ENCODE measurements at places on chromosomes 3 and 15.

DNA sequence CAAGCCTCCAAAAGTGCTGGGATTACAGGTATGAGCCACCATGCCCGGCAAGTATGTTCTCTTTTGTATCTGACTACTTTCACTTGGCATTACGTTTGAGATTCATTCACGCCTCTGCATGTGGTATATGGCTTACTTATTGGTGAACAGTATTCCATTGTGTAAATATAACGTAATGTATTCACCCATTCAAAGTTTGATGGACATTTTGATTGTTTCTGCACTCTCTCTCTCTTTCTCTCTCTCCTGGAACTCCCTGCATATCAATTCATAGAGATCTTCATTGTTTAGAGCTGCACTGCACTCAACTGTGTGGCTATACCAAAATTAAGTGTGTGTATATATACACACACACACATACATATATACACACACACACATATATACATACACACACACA lies 30.4 kb downstream of the SPPL2A start:
- no peak for DNase-seq

- no peak for DNase-seq
Measured at GRCh38 chr15:72044956-72045355, 73.0 kb downstream of the MYO9A start.

DNA sequence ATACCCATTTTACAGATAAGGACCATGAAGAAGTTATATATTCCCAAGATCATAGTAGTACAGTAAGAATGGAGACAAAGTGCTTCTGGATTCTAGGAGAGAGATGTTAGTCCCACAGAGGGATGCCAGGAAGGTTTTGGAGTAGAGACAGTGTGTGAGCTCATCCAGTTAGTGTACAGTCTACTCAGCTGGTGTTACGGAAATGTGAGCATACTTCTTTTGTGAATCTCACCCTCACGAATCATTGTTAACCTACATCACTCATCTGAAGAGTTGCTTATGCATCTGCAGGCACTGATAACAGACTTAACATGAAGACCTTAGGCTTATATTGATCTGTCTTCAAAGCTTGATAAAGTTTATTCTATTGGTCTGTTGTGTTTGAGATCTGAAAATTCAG lies 106.6 kb upstream of the PTPRG start:
- DNase-seq: no peak

DNA sequence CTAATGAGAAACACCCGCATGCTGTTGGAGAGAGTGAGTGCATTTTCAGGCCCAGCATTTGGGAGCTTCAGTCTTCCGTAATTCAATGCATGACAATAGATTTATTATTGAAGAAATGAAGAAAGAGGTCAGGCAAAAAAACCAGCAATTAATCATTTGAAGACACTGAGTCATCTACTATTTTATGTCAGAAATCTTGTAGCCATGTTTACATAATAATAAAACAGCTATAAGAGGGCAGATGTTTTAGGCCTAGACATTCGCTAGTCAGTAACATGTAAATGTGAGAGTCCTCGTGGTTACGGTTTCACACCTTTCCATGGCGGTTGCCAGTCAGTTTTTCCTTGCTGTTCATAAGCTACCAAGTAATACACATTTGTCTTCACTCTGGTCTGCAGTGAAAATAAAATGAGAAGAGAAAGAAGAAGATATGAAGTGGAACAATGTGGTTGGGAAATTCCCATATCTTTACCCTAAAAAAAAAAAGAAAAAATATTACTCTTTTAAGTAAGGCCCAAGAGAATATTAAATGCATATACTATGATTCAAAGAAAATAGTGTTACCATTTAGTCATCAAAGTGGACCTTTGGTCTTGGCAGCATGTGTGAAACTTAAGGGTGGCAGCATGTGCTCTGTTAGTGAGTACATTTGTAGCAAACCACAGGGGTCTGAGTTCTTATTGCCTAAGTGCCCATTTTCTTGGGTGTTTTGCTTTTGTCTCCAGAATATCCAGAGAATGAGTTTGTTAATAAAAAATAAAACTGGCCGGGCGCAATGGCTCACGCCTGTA lies 140.5 kb upstream of the TBL1XR1 start:
- no peak for DNase-seq

DNA sequence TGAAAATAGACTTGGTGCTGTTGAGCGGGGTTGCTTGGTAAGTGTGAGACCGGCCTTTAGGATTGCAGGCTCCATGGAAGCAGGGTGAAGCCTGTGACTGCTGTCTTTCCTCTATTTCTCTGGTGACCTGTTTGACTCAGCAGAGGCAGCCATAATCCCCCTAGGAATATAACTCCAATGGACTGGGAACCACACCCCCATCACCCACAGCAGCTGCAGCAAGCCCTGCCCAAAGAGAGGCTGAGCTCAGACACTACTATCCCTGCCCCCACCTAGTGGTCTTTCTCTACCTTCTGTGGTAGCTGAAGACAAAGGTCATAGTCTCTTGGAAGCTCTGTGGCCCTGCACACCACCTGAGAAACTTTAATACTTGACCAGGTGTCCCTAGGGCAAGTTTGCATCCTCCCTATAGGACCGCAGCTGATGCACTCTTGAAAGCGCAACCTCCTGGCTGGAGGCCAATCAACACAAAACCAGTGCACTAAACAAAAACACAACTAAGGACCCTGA lies 133.6 kb upstream of the MRPL3 start:
- DNase-seq: no peak

DNA sequence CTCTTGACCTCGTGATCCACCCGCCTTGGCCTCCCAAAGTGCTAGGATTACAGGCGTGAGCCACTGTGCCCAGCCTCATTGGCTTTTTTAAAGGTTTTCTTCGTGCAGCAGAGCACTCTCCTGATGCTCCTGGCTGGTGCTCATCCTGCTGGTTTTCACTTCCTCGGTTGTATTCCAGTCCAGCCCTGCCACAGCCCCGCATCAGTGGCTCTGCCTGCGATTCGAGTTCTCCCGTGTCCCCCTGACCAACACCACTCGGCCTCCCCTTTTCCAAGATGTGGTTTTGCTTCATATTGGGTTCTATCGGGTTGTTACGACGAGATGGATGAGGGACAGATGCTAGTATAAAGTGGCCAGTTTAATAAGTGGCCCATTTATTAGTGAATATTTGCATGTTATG lies 27.8 kb downstream of the EFCC1 start:
- DNase-seq: no peak

DNA sequence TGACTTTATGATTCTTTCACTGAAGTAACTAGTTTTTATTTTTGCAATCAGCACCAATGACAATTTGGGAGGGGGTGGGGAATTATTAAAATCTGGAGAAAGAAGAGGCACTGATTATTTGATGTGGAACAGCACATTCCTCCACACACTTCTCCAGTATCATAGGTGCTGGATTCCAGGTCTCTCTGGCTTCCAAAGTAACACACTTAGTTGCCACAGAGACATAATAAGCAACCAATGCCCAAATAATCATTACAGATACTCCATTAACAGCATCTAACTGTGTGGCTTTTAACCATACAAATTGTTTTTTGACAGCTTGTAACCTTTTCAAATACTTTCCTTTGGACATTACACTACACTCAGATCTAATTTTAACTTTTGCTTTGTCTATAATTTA lies 131.0 kb upstream of the CDIN1 start:
- no peak for DNase-seq

GRCh38 chr3:57729334-57730045 lies 26.6 kb upstream of the SLMAP start:
- no peak for DNase-seq

GRCh38 chr15:76953913-76954312 lies 22.4 kb downstream of the RCN2 start:
- DNase-seq: no peak

DNA sequence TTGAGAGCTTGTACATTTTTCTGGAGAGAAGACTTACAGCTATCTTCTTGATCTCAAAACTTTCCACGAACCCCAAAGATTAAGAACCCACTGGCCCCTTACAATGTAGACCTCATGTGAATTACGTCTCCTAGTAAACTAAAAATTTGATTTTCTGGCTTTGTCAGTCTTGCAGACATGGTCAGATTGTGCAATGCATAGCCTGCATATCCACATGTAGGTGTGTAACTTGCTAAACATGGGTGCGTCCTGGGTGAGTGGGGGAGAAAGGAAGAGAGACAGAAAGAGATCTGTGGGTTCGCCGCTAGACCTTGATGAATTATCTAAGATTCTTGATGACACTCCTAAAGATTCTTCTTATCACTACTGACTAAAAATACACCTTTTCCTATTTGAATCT lies 561.2 kb upstream of the MDFIC2 start:
- no peak for DNase-seq

DNA sequence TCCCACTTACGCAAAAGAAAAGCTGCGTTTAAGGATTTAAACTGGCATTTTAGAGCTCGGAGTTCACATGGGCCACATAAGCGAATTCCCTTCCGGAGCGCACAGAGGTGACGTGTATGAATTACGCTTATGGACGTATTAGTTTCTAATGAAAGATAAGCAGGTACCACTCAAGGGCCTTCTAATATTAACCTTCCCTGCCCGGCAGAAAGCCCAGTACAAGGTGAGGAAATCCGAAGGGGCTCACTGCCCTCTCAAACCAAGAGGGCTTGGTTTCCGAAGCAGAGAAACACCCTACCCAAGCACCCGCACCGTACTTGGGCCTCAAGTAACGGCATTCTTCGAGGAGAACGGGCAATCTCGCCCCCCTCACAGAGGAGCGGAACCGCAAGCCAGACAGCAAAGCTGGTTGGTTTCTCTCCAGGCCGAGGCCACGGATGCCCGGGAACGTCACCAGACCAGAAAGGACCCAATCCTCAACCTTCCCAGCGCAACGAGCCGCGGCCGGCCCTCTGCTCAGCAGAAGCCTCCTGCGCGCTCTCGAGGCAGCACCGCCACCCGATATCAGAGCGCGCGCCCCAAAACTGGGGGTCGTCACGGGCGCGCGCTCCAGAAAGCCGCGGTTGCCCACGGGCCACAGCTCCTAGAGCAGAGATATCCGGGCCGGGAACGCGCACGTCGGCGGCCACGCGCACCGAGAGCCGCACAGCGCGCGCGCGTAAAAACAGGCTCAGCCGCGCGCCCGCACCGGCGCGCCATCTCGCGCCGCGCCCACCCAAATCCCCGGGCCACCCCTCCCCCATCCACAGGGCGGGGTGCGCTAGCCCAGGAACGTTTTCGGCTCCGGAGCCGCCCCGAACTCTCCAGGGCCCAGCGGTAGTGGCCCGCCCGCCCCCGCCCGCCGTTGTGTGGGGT lies 676 bp downstream of the QRICH1 start:
- DNase-seq: peak; percentile 95

DNA sequence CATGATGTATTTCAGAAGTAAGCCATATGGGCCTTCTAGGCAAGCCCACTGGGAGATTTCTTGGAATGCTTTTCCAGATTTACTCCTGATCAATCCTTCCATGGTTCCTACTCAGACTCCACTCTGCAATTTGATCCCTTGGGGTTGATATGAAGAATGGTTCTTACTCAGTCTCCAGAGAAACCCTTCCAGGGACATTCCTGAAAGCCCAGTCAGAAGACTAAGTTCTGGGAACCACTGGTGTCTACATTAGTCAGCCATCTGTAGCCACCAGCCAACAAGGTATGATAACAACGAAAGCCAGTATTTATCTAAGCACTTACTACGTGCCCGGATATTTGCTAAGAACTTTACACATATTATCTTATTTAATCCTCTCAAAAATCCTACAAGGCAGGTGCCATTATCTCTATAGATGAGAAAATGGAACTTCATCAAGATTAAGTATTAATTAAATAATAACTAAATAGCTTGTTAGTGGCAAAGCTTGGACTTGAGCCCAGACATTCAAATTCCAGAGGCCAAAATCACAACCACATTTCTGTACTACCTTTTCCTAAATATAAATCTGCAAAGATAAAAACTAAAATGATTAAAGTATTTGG lies 32.7 kb downstream of the ZNF385D start:
- no peak for DNase-seq

- peak; percentile 67 for DNase-seq
Measured at GRCh38 chr3:126372413-126373145, 15.4 kb upstream of the KLF15 start.

DNA sequence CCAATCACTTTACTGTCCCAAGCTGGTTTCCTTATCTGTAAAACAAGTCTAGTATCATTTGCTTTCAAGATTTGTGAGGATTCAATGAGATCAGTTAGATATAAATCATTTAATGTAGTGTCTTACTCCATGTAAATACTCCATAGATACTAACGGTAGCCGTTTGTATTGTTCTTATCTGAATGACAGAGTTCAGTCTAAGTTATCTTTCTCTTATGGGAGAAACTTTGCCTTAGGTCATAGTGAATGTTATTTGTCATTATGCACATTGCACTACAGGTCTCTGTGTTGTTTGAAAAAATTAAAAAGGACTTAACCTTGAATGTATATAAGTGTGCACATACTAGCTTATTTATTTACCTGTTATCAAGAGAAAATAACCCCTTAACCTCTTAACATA lies 44.7 kb downstream of the MBNL1 start:
- no peak for DNase-seq

- no peak for DNase-seq
Measured at GRCh38 chr15:33242669-33243191, 48.2 kb upstream of the FMN1 start.

Measured in spleen (tissue), 13 donors.